ENCODE measurements at places on chromosomes 4 and X. TPM values are rescaled to one million over a fixed set of nuclear protein-coding genes. Genes with fewer than 3 reads are reported as not detected.

GRCh38 chrX:109281483-109282275, 200.2 kb downstream of the GUCY2F start:
- H3K4me3 ChIP-seq, result no peak overlapping the region
- no peaks in the 10 kb centered on the region for H3K27me3 ChIP-seq
- H3K4me1 ChIP-seq, result no peaks in the 10 kb centered on the region
- no peak overlapping the region for H3K27ac ChIP-seq
- H3K36me3 ChIP-seq, result no peaks in the 10 kb centered on the region
- no peak for DNase-seq

CXCL3 gene
- total RNA-seq, result 0.23 TPM

- no peaks in the 10 kb centered on the region for H3K36me3 ChIP-seq
- H3K4me3 ChIP-seq, result no peak overlapping the region
- DNase-seq, result no peak
These were observed 43.2 kb downstream of the PGRMC2 start for GRCh38 chr4:128244379-128244778.

TEX13C gene
- total RNA-seq, result not detected

SYTL4 gene
- 0.15 TPM for total RNA-seq

GRCh38 chr4:173930329-173930967, 353.0 kb downstream of the FBXO8 start:
- H3K4me3 ChIP-seq, result no peak overlapping the region
- no peaks in the 10 kb centered on the region for H3K27me3 ChIP-seq
- H3K4me1 ChIP-seq, result no peaks in the 10 kb centered on the region
- H3K27ac ChIP-seq, result no peak overlapping the region
- H3K36me3 ChIP-seq, result no peaks in the 10 kb centered on the region
- DNase-seq, result no peak

VCX3B gene
- not detected for total RNA-seq

DNA sequence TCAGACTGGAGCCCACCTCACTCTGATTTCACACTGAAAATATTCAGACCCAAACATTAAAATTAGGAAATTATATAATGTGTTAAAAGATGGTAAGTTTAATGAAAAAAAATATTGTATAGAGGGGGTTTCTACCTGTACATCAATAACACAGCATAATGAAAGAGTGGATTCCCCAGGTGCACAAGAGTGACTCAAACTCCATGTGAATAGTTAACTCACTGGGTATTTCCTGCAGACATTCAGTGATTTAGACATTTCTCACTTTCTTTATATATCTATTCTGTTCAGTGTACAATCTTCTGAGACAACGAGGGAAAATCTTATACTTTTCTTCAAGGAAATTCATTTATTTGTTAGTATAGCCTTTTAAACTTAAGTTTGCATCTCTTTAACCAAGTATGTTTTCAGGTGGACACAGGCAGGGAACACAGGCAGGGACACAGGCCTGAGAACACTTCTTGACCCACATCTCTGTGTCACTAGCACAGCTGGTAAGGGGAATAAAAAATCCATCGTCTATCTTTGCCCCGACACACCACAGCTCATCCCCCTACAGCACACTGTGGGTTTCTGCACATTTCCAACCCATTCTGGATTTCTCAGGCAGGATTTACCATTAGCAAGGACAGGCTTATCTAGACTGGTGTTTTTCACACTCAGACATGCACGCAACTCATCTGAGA, 525.5 kb upstream of the BOD1L1 start:
- H3K4me1 ChIP-seq, result no peaks in the 10 kb centered on the region
- H3K4me3 ChIP-seq, result no peak overlapping the region
- H3K36me3 ChIP-seq, result no peaks in the 10 kb centered on the region
- H3K27ac ChIP-seq, result no peak overlapping the region
- no peak for DNase-seq
- H3K27me3 ChIP-seq, result no peaks in the 10 kb centered on the region

DNA sequence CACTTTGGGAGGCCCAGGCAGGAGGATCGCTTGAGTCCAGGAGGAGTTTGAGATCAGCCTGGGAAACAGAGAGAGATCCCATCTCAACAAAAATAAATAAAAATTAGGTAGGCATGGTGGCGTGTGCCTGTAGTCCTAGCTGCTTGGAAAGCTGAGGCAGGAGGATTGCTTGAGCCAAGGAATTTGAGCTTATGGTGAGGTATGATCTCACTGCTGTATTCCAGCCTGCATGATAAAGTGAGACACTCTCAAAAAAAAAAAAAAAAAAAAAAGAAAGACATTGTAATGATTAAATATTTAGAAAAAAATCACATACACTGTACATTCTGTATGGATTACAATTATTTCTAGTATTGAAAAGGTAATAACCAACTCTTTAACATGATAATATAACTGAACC, 87.1 kb downstream of the SLIT2 start:
- no peaks in the 10 kb centered on the region for H3K27me3 ChIP-seq
- H3K4me3 ChIP-seq, result no peak overlapping the region
- H3K36me3 ChIP-seq, result no peaks in the 10 kb centered on the region
- H3K27ac ChIP-seq, result no peak overlapping the region
- no peak for DNase-seq

DNA sequence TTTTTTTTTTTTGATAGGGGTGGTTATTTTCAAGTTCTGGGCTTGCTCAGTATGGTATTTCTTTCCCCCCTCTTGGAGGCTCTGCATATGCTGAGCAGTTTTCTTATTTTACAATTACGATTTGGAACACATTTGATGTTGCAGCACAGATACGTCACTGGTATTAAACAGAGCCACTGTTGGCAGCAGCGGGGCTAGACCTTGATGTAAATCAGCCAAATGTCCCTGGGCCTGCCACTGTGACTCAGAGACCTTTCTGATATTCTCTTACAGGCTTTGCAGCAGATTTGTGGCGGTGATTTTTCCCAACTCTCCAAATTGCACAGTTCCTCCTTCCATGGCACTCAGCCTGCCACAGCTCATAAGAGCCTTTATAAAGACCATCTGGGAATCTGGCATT, 81.1 kb downstream of the VMA21 start:
- no peaks in the 10 kb centered on the region for H3K27me3 ChIP-seq
- H3K4me3 ChIP-seq, result no peak overlapping the region
- no peak overlapping the region for H3K27ac ChIP-seq
- no peaks in the 10 kb centered on the region for H3K4me1 ChIP-seq
- no peak for DNase-seq

DNA sequence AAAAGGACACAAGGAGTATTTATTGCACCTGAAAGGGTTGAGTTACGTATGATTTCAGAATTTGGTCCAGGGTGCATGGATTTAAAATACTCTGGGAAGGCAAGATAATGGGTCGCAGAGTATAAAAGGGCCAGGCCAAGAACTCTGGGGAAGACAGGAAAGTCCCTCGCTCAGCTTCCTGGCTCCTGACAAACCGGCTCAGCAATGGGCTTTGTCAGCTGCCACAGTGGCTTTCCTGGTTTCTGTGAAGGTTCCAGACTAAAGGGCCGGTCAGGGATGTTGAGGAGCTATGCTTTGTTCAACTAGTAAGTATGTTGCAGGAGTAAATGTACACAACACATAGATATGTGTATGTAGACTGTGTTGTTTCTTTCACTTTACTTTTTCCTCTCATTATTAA, 154.4 kb upstream of the ETNPPL start:
- no peaks in the 10 kb centered on the region for H3K27me3 ChIP-seq
- no peaks in the 10 kb centered on the region for H3K4me1 ChIP-seq
- H3K27ac ChIP-seq, result no peak overlapping the region
- DNase-seq, result no peak
- H3K4me3 ChIP-seq, result no peak overlapping the region
- H3K36me3 ChIP-seq, result no peaks in the 10 kb centered on the region

TMEM255A gene
- 0.31 TPM for total RNA-seq

- DNase-seq, result no peak
- H3K4me1 ChIP-seq, result no peaks in the 10 kb centered on the region
- no peaks in the 10 kb centered on the region for H3K27me3 ChIP-seq
- H3K27ac ChIP-seq, result no peak overlapping the region
- no peaks in the 10 kb centered on the region for H3K36me3 ChIP-seq
These were observed 38.4 kb upstream of the CLNK start for GRCh38 chr4:10722957-10723356.

- no peak for DNase-seq
- H3K27me3 ChIP-seq, result no peaks in the 10 kb centered on the region
- no peaks in the 10 kb centered on the region for H3K4me1 ChIP-seq
- H3K4me3 ChIP-seq, result no peak overlapping the region
These were observed 199.3 kb upstream of the GRID2 start for GRCh38 chr4:92104506-92104905.

- no peak overlapping the region for H3K27ac ChIP-seq
- H3K27me3 ChIP-seq, result no peaks in the 10 kb centered on the region
- no peak for DNase-seq
- no peak overlapping the region for H3K4me3 ChIP-seq
These were observed 147.8 kb upstream of the CXXC4 start for GRCh38 chr4:104642521-104642920.
